ENCODE measurements at places on chromosomes 1 and 21.

GRCh38 chr1:9593492-9594465, 5.1 kb downstream of the TMEM201 start:
- peak; percentile 56 for DNase-seq

- DNase-seq, result no peak
Measured at GRCh38 chr1:240173836-240174235, 82.2 kb downstream of the FMN2 start.

DNA sequence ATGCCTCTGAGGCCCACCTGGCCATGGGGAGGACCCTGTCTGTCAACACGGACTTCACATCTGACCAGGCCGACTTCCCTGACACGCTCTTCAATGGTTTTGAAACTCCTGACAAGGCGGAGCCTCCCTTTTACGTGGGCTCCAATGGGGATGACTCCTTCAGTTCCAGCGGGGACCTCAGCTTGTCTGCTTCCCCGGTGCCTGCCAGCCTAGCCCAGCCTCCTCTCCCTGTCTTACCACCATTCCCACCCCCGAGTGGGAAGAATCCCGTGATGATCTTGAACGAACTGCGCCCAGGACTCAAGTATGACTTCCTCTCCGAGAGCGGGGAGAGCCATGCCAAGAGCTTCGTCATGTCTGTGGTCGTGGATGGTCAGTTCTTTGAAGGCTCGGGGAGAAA, 101.8 kb downstream of the ADARB1 start:
- no peak for DNase-seq

GRCh38 chr1:104056786-104057185, 307.1 kb downstream of the AMY1C start:
- no peak for DNase-seq

- no peak for DNase-seq
Measured at GRCh38 chr1:183328371-183328770, 89.8 kb downstream of the NMNAT2 start.

DNA sequence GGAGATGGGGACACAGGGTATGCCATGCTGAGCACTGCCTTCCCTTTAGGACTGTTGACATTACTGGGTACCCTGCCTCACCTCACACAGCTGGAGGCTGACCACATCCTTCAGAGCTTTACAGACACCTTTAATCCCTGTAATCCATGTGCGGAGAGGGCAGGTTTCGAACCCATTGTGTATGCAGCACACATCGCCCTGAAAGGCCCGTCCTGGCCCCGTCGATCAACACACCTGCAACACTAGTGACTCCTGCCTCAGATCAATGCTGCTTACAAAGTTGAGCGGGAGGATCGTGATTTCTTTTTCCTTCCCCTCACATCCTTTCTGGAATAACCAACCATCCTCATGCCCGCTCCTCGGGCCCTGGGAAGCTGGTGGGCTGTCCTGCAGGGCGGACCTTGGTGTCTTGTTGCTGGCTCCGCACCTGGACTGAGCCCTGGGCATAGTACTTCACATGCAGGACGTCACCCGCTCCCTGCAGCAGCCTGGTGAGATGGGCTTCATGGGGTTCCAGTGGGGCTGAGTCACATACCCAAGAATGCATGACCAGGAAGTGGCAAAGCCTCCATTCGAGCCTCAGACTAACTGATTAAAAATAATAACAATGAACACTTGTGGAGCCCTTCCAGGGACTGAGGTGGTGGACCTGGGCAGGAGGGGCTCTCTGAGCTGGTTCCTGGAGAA, 403.6 kb downstream of the PTPRU start:
- DNase-seq, result no peak

DNA sequence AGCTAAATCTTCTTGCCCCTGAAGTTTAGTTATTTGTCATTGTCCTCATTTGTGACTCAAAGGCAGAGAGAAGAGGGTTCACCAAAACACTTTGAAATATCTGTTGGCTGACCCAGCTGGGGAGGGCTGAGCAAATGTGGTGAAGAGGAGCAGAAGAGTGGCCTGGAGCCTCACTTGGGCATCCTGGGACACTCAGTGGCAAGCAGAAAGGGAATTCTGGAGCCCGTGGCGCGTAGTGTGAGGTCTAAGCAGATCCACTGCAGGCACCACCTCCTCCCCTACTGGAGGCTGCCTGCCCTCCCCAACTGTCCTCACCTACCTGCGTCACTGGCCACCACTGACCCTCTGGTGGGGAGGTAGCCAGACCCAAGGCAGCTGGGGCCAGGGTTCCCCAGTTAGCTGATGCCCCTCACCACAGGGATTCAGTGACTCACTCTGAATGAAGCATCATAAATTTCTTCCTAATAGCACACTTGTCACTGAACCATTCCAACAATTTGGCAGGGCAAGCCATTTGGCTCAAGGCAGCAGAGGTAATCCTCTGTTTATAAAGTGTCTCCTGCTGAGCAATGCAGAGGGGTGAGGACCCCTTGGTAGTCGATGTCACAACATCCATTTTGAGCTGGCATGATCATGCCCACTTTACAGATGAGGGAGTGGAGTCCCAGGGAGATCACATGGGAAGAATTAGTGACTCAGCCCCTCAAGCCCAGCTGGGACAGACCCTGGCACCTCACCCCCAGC, 80.3 kb downstream of the NENF start:
- DNase-seq, result no peak

DNA sequence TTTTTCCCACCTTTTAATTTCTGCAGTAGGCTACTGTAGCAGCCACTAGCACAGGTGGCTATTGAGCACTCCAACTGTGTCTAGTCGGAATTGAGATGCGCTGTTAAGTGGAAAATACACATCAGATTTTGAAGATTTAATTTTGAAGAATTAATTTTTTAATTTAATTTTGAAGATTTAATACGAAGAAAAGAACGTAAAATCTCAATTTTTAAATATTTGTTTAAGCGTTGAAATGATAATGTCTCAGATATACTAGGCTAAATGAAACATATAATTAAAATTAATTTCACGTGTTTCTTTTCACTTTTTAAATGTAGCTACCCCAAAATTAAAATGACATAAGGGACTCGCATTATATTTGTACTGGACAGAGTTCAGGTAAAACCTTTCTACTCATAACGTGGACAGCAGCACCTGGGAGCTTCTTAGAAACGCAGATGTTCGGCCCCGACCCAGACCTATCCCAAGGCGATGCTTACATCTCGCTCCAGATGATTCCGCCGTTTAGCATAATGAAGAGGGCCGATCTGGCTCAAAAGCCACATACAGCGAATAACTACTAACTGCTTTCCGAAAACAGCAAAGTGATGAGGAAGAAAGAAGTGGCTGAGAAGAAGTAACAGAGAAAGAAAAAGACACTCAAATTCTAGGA, 717 bp downstream of the CRYZL1 start:
- no peak for DNase-seq

- DNase-seq, result no peak
Measured at GRCh38 chr1:230141021-230141648, 74.1 kb downstream of the GALNT2 start.

- DNase-seq, result no peak
Measured at GRCh38 chr1:78619803-78620579, at the start of gene IFI44L. TSS of gene IFI44L (plus strand) at chr1:78620448. CDS start at chr1:78627916, 7,468 bp downstream.

DNA sequence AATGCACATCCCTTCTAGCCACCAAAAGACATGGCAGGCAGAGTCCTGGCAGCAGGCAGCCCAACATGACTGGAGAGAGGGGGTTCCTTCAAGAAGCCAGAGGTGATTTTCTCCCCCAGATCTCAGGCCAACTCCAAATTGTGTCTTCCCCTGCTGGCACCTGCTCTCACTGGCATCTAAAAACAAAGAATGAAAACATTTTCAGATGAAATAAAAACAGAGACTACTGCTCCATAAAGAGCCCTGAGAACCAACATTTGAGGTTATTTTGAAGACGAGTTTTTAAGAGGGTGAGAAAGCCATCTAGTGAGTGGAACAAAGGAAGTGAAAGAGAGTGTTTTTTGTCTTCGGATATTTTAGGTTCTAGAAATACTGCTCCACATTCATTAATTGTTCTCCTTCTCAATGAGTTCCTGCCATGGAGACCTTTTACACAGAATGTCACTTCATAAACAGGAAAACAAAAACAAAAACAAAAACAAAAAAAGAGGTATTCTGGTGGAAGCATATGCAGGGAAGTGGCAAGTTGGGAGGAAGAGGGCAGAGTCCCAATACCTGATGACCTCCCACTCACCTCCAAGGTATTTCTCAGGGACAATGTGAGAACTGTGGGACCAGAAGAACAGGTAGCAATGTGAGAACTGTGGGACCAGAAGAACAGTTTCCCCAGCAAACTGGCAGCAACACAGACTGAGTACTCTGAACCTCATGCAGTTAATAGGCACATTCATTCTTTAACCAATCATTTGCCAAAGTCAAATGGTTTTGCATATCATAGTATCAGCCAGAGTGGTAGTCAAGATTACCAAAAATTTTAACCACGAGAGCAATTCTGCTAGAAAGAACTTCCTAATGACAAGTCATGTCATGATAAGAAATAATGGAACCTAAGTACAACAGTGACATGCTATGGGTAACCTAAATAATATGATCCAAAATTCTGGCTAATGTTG, 50.0 kb downstream of the KIAA0319L start:
- DNase-seq, result no peak

DNA sequence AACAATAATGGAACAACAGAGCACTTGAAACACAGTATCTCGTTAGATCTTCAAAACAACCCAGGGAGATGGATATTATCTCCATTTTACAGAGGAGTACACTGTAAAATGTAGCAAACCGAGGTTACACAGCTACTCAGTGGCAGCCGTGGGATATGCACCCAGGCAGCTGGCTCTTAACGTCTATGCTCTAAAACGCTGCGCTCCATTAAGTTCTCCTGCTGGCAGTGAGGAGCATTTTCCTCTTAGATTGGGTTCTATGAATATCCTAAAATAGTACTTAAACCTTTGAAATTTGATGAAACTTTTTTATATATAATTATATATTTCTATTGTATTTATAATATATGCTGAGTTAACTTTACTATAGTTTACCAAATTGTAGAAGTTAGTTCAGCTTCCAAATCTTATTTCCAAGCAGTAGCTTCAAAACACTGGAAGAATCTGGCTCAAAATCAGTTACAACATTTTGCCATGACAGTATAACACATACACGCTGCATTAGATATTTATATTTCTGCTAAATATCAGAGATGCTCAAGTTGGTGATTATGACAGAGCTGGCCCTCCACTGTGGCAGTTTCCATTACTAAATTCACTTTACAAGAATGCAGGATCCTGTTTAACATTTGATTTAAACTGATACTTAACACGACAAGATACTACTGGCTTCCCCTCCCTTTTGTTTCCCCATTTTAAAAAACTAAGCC, 49.5 kb downstream of the TGFBR3 start:
- DNase-seq, result no peak

DNA sequence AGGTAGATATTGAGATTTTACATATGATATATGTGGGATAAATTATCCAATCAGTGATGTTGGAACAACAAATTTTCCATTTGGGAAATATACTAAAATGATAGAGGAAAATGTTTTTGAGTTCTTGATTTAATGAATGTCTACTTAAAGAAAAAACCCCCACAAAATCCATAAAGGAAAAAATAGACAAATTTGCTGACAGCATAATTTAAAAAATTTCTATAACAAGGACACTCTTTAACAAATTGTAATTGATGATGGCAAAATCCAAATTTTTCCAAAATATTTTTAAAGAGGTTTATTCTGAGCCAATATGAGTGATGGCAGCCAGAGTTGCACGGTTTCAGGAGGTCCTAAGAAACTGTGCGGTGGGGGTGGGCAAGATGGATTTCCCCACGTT, 51.9 kb upstream of the RHOU start:
- DNase-seq, result no peak

GRCh38 chr1:94852788-94853187, 32.6 kb downstream of the SLC44A3 start:
- no peak for DNase-seq

- DNase-seq, result no peak
Measured at GRCh38 chr21:18340387-18340942, 63.1 kb downstream of the TMPRSS15 start.

- DNase-seq, result no peak
Measured at GRCh38 chr1:86713477-86713876, 9.1 kb downstream of the SH3GLB1 start.

DNA sequence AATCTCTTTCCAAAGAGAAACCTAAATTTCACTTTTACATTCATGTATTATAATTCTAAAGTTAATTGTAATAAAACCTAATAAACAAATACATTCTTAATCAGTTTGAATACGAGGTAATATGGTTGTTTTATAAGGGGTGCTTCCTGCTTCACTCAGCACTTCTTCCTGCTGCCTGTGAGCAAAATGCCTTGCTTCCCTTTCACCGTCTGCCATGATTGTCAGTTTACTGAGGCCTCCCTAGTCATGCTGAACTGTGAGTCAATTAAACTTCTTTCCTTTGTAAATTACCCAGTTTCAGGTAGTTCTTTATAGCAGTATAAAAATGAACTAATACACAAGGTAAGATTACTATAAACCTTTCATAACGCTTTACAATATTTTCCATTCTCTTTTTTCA, 491.1 kb upstream of the LRRC7 start:
- DNase-seq, result no peak

GRCh38 chr1:45775794-45776193, 25.3 kb upstream of the IPP start:
- DNase-seq, result no peak

DNA sequence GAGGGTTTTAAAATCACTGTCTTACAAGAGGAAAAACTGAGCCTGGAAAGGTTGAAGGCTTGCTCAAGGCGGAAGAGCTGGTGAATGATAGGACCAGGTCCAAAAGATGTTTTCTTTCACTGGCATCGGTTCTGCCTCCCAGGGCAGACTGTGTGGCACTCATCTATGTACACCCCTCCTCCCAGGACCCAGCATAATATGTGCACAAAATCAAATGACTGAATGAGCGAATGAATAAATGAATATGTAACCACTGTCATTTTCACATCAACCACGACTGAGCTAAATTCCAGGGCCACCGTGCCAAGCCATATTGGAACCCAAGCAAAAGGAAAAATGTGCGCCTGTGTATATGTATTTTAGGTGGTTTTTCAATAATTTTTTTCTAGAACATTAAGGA, 99.3 kb upstream of the ZBTB40 start:
- DNase-seq, result no peak

- DNase-seq, result no peak
Measured at GRCh38 chr1:213864091-213864490, 123.7 kb upstream of the PROX1 start.

GRCh38 chr21:29481641-29482040, 182.9 kb downstream of the BACH1 start:
- DNase-seq, result no peak

- no peak for DNase-seq
Measured at GRCh38 chr1:97209381-97209957, 487.9 kb downstream of the PTBP2 start.
